ENCODE measurements at places on chromosomes 13 and 19.

DNA sequence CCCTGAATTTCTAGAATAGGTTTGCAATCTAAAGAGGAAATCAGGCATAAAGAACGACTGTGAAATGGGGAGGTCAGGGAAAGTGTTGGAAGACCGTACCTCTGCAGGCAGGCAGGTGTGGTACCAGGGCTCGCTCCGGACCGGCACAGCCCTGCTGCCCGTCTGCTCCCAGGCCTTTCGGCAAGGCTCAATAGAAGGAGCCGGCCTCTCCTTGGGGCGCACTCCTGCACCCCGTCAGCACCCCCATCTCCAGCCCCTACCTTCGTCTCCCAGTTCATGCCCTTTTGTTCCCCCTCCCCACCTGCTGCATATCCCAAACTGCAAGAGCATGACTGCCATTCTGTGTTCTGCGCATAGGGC lies 139.8 kb upstream of the SOX1 start:
- no peak for DNase-seq

DNA sequence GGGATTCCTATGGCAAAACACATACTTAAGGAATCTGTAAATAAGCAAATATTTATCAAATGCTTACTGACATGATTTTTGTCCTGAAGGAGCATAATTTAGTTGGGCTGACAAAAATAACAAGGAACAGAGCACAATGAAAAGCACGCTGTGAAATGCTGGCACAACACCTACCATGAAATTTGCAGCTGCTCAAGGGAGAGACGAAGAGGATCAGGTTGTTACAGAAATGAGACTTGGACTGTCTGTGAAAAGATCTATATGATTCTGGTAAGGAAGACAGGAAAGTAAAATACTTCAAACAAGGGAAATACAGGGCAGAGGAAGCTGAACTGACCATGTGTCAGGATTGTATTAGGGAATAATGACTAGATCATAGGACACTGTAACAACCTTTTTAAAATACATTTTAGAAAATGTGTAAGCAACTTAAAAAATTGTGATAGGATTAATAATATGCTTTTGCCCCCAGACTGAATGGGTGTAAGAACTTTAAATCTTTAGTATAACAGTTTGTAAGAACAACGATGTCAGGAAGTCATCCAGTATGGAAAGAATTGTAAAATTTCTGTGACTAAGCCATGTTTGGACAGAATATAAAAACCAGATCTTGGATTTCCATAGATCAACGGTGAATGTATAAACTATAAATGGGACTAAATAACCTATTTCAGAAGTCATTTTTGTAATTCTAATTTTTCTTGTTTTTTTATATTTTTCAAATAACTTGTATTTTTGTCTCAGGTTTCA lies 1556.0 kb downstream of the EFNB2 start:
- no peak for DNase-seq

DNA sequence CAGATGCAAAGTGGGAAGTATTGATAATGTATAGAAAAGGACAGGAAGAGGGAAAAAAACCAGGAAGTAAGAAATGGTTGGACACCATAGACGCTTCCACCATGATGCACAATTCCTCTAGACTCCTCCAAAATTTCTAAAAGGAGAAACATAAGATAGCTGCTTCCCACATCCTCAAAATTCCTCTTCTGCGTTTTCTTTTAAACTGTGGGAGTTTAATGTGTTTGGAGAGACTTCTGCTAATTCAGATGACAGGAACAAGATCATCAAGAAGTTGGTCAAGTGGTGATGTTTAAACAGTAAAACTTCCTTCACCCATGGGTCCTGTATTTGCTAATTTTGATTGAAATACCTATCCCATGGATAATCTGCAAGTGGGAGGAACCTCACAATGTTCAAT lies 130.2 kb downstream of the IRS2 start:
- DNase-seq, result no peak

- DNase-seq, result no peak
These were observed 6.8 kb upstream of the DNAAF3 start for GRCh38 chr19:55173186-55173713.

DNA sequence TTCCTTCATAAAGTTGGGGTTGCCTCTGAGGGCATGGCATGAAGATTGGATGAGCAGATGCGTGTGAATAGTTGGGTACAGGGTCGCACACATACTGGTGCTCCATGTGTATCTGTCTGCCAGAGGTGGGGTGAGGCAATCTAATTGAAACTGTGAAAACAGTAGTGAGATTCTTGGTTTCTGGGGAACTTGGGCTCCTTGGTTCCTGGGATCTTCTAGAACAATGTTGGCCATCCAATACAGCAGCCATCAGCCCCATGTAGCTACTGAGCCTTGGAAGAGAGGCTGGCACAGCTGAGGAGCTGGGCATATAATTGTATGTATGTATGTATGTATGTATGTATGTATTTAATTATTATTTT lies 616 bp downstream of the FCHO1 start:
- DNase-seq, result no peak

- peak; percentile 6 for DNase-seq
These were observed 1.1 kb downstream of the CLN5 start for GRCh38 chr13:76993021-76993420.

- no peak for DNase-seq
These were observed 427 bp downstream of the PLPPR3 start for GRCh38 chr19:821231-821824.

- peak; percentile 88 for DNase-seq
These were observed 19.1 kb upstream of the SCEL start for GRCh38 chr13:77516342-77516789.

GRCh38 chr19:18263324-18264136 lies 10.7 kb downstream of the IQCN start:
- DNase-seq, result no peak

GRCh38 chr13:44093607-44094564 lies 214.2 kb downstream of the LACC1 start:
- no peak for DNase-seq

DNA sequence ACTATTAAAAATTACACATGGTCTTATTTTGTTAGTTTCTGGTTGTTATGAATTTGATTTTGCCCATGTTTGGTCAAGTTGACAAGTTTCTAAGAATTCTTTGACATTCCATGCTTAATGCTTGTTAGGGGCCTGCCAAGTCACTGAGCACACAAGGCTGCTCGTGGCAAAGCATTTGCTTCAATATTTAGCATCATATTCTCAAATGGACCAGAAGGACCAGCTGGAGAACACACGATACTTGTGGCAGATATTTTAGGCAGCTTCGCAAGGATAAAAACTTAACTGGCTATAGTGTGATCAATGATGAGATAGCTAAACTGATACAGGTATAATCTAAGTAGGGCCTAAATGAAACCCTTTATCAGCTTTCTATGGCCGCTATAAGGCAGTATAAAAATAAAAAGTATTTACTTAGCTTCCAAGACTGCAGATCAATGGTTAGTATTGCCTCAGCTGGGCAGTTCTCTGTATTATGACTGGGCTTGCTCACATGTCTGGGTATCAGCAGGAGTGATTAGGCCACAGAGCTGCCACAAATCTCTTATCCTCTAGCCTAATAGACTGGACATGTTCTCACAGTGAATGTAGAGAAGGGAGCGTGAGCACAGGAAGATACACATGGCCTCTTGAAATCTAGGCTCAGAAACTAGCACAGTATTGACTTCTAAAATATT lies 155.9 kb upstream of the SPRY2 start:
- no peak for DNase-seq

All from HCEC 1CT (cell line).